Stomach (tissue), 19 donors: ENCODE measurements at places on chromosomes 1 and 21.

- no peak for DNase-seq
These were observed 15.9 kb upstream of the PIK3R3 start for GRCh38 chr1:46148318-46148717.

- DNase-seq, result peak; percentile 8
These were observed 57.9 kb downstream of the EPRS1 start for GRCh38 chr1:219988387-219988786.

- no peak for DNase-seq
These were observed 149.7 kb upstream of the VANGL1 start for GRCh38 chr1:115492019-115492595.

DNA sequence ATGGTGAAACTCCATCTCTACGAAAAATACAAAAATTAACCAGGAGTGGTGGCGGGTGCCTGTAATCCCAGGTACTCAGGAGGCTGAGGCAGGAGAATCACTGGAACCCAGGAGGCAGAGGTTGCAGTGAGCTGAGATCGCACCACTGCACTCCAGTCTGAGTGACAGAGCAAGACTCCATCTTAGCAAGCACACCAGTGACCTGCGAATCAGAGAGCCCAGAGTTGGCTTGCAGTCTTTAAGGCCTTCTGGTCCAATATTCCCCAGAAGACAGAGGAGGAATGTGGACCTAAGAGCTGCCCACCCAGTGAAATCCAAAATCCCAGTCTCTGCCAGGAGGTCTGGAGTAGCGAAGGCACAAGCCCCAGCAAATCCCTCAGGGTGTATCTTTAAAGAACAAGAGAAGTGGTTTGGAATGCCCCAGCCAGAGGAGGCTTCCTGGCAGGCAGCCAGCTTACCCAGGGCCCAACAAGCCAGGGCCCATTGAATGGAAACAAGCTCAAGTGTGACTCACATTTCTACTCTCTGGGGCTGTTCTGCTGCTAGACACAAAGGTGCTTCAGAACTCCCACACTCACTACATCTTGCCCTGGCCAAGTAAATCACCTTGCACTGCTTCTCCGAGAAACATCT lies 23.9 kb downstream of the GPR161 start:
- no peak for DNase-seq

DNA sequence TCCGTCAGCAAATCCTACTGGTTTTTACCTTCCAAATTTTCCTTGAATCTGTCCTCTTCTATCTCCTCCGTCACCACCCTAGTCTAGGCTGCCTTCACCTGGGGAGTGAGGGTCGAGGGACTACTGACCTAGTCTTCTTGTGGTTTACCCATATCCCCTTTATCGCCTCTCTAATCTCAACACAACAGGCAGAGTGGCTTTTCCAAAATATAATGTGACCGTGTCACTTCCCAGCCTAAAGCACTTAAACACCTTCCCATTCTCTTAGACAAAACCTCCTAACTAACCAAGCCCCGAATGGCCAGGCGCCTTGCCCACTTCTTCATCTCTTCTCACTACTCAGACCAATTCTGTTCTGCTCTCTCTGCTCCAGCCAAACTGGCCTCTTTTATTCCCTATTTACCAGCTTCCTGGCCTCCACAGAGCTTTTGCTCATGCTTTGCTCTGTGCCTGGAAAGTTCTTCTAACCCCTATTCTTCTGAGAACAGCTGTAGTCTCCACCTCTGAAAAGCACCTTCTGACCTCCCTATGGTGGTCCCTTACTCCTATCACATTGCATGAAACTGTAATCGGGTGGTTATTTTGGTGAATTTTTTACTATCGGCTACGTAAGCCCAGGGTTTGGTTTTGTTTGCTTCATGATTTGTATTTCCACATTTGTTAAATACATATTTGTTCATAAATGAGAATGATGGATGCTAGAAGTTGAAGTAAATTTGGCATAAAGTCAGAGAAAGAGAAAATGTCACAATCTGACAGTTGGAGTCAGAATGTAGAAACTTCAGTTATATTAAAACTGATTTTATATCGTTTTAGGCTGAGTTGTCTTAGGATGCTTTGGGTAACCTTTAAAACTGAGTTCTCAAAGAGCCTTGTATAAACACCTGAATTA lies 1.2 kb upstream of the NBPF1 start:
- DNase-seq, result peak; percentile 67

DNA sequence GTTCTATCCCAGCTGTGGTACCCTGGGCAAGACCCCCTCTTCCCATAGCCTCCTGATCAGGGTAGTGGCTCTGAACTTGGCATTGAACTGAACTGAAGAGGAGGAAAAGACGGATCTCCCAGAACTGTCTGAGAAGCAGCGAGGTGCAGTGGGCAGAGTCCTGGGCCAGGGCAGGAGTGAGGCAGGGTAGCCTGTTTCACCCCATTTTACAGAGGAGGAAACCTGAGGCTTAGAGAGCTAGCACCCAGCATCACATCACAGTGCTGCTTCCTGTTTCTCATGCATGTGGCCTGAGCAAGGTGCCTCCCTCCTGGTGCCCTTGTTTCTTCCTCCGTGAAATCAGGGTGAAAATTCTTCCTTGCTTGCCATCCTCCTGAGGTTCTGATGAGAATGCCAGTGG lies 17.1 kb downstream of the ZNF362 start:
- no peak for DNase-seq

DNA sequence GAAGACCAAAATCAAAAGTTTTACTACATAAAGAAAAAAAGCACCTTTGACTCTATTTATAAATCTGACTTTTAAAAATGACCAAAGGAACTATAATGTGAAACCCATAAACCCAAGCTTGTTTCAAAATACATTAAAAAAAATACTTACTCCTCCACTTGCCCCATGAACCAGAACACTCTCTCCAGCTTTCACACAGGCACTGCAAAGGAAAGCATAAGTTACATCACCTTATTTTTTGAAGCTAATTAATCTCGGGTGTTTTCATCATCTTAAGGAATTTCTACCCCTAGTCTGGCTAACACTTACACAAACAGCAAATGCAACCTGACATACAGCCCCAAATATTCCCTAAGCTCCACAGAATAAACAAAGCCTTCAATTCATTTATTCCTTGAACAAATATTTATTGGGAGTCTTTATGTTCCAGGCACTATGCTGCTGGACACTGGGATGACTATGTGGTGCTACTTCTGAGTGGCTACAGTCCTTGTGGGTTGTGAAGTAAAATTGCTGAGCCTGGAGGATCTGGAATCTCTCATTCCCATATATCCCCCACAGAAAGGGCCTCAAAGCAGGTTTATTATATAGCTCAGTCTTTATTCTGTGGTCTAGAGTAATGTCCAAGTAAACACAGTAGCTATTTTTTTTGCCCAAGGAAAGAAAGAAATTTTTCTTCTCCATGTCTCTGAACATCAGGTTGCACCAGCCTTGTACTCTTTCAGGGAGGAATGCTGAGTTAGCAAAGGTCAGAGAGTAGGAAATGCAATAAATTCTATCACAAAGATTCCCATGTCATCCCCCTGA lies 18.2 kb downstream of the CRYZ start:
- DNase-seq, result no peak

DNA sequence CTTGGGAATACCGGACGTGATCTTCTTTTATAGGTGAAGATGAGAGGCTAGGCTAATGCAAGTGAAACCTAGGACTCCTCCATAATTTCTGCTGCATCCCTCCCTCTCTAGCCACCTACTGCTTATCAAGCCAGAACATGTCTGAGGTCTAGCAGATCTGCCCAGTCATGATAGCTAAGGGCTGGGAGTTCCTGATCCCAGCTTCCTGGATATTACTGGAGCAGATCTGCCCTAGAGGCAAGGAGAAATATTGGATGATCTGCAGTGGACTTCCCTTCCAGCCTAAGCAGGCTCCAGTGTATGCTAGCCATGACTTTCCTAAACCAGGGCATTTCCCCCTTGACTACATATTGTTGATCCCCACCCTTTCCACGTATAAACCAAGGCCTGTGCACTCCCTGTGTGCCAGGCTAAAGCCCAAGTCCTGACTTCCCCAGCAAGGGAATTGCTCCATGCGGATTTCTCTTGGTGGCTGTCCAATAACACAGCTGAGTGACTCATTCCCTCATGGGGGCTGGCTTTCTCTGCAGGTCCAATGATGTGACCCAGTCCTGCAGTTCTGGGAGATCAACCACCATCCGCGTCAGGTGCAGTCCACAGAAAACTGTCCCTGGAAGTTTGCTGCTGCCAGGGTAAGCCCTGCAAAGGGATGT lies 15.5 kb upstream of the SARS1 start:
- no peak for DNase-seq

DNA sequence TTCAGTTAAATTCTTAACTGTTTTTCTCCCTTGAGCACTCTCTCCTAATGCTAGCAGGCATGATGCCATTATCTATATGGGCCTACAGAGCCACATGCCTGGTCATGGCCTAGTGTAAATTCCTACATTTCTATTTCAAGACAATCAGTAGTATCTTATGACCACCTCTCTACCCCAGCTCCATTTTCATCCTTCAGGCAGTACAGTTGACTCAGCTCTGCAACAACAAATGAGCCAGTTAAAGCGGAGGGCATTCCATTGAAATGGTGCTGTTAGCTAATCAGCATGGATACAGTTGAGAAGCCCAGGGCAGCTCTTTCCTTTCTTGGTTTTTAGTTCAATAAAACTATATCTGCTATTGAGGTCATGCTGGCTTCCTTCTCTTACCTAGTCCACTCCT lies 150.0 kb downstream of the PPP1R12B start:
- no peak for DNase-seq

DNA sequence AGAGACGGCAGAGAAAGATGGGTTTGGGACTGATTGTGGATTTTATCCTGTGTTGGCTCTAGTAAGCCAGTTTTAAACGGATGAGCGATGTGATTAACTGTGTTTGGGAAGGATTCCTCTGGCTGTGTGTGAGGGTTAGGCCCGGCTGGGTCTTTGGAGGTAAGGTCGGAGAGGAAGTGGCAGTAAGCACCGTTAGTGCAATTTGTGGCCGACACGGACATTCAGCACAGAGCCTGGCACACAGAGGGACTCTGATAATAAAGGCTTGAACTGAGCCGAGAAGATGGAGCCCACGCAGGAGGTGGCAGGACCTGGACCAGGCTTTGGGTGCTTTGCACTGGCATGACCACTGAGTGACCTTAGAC lies 1.3 kb downstream of the MTFR1L start:
- no peak for DNase-seq

DNA sequence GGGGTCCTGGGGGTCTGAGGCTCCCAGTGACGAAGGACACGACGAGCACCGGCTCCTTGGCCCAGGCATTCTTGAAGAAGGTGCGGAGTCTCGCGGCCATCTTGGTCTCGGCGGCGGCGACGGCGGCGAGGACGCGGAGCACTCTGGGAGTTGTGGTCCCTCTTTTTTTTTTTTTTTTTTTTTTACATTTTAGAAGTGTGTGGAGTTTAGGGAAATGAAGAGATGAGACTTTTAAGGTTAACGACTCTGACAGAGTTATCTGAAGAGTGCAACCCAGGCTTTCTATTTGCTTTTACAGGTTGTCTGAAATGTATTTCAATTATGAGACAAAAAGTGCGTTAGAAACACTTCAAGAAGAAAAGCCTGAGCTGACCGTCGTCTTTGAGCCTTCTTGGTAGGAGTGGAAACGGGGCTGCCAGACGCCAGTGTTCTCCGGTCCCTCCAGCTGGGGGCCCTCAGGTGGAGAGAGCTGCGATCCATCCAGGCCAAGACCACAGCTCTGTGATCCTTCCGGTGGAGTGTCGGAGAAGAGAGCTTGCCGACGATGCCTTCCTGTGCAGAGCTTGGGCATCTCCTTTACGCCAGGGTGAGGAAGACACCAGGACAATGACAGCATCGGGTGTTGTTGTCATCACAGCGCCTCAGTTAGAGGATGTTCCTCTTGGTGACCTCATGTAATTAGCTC lies 9.7 kb downstream of the OR2B11 start:
- peak; percentile 92 for DNase-seq

- no peak for DNase-seq
These were observed 74.5 kb downstream of the NPHP4 start for GRCh38 chr1:5917591-5918274.
